Fibroblast of skin of scalp (primary cell): ENCODE measurements at places on chromosomes 6 and 20.

GRCh38 chr6:118913161-118913560 is 19.2 kb downstream of the ASF1A start:
- DNase-seq = no peak

- DNase-seq = no peak
Measured at GRCh38 chr6:72212686-72213085, 326.3 kb downstream of the RIMS1 start.

DNA sequence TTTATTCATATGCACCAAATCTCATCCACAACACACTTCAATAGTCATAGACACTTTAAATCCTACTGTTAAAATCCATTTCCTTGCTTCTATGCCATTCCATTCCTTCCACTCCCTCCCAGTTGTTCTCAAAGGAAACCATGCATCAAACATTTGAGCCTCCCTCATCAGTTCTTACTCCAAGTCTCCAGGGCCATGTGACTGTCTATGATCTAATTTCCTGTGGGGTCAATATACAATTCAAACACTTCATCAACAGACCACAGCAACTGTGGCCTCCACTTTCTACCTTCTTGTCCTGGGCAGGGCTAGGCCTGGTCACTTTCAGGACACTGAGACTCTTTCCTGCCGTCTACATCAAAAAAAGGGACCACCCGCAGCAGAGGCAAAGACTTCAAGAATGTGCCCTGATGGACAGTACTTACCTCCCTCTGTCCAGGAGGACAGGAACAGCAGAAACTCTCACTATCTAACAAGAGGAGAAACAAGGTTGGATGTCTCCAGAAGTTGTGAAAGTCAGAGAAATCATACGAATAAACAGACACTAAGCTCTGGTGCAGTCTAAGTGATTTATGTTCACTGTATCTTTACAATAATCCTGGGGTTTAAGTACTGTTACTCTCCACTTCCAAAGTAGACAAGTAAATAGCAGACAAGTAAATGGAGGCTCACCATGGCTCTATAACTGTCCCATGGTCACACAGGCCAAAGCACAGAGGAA is 160.2 kb downstream of the QRSL1 start:
- no peak for DNase-seq

DNA sequence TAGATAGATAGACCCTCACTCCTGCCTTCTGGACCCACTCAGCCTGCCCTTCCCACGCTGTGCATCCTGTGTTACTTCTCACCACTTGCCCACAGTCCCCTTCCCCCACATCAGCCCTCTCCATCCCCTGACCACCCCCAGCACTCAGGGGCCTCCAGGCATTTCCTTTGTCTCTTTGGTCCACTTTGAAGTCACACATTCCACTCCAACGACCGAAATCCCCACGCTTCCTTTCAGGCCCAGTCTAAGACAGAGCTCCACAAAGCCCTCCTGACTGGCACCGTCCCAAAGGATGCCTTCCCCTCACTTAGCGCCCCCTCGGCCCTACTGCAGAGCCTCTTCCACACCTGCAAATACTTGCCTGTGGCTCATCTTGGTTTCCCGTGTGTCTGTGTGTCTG is 83.8 kb downstream of the FOXF2 start:
- DNase-seq = no peak

DNA sequence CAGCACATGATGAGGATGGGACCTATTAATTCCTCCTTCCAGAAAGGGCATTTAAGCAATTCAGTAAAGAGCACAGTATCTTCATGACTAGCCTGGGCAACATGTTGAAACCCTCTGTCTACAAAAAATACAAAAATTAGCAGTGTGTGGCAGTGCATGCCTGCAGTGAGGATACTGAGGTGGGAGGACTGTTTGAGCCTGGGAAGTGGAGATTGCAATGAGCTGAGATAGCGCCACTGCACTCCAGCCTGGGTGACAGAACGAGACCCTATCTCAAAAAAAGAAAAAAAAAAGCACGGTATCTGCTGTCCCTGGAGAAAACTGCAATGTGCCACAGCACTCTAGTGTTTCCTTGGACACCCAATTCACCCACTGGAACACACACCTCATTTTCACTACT is 18.4 kb downstream of the SAMD3 start:
- DNase-seq = no peak
